Kidney epithelial cell (primary cell): ENCODE measurements at places on chromosomes 6 and 20.
A peak's percentile ranks its signal among the peaks of the same experiment; 100 is the strongest.

DNA sequence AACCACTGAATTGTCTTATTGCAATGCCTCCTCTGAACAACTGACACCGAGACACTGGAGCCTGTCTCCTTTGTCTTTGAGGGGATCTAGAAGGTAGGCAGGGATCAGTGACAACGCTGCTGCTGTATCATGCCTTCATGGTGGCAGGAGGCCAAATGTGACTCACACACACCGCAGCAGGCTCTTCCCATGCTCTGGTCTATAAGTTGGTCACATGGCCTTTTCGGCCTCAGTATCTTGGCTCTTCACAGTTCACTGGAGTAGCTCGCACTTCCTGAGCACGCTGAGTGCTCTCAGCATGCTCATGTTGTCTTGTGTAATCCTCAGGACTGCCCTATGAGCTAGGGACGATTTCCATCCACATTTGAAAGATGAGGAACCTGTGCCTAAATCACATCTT, 167.4 kb upstream of the PCSK2 start:
- no peak for DNase-seq

DNA sequence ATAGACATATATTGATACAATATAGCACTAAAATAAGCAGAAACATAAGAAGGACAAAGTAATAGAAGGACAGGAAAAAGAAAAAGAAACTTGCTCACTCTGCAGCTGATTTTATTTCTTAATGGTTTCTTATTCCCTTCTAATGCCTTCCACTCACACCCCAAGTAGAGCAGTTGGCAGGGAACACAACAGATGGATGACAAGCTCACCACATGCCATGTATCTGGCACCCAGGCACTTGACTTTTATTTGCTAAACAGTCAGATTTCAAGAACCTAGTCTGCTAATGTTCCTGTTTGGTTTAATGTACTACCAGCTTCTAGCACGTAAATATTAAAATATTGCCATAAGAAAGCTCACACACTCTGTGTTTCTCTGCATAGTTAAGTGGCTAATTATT, 87.1 kb downstream of the COL19A1 start:
- DNase-seq: no peak

DNA sequence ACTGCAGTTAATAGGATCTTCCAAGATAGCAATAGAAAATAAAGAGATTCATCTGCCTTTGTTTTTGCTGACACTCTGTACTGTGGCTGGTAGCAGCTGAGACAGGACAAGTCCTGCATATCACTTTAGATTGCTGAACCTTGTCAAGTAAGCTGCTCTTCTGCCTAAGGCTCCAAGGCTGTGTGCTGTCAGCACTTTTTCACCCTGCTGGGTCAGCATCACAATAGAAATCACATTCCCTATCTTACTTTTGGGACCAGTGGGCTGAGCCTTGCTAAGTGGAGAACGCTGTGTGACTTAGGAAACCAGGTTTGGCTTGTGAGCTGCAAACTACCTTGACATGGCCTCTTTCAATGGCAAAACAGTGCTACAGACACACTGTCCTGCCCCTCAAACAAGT, 263.9 kb downstream of the FRK start:
- no peak for DNase-seq

- DNase-seq: no peak
Measured at GRCh38 chr20:16483024-16483423, 90.2 kb downstream of the KIF16B start.

DNA sequence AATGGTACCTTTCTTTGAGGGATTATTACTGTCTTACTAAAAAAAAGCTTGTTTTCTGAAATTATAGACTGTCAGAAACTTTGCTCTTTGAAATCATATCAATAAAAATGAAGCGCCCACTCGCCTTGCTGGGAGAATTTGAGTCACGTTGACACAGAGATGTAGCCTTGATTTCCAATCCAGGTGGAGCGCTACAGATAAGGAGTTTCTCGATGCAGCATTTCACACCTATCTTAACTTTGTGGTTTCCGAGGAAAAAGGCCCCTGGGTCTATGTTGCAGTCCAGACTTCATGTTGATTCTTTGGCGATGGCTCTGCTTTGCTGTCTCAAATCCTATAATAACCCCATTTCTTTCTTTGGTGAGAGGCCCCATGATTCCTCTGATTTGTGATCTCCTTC, 158.1 kb upstream of the ARG1 start:
- DNase-seq: no peak

GRCh38 chr20:19003366-19004336, 190.1 kb downstream of the SCP2D1 start:
- no peak for DNase-seq

DNA sequence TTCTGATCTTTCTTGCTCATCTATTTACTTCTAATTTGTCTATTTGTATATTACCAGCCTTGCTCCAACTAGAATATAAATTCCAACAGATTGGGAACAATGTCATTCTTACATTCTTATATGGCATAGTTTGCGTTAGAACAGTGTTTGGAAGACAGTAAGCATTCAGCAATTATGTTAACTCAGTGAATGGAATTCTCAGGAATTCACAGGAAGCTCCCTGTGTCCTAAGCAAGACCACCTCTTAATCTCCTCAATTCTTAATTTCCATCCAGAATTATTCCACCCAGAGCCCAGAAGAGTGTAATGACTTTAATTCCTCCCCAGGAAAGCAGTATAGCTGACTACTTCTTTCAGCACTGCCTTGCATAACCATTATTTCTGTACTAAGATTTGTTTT, 18.2 kb upstream of the HS3ST5 start:
- DNase-seq: no peak

- DNase-seq: no peak
Measured at GRCh38 chr6:161292650-161293281, 18.9 kb upstream of the AGPAT4 start.

GRCh38 chr6:166032366-166033200, 135.1 kb downstream of the TBXT start:
- no peak for DNase-seq

GRCh38 chr6:40164345-40164755, 230.1 kb upstream of the MOCS1 start:
- no peak for DNase-seq

- no peak for DNase-seq
Measured at GRCh38 chr20:609371-609964, 641 bp downstream of the TCF15 start.

DNA sequence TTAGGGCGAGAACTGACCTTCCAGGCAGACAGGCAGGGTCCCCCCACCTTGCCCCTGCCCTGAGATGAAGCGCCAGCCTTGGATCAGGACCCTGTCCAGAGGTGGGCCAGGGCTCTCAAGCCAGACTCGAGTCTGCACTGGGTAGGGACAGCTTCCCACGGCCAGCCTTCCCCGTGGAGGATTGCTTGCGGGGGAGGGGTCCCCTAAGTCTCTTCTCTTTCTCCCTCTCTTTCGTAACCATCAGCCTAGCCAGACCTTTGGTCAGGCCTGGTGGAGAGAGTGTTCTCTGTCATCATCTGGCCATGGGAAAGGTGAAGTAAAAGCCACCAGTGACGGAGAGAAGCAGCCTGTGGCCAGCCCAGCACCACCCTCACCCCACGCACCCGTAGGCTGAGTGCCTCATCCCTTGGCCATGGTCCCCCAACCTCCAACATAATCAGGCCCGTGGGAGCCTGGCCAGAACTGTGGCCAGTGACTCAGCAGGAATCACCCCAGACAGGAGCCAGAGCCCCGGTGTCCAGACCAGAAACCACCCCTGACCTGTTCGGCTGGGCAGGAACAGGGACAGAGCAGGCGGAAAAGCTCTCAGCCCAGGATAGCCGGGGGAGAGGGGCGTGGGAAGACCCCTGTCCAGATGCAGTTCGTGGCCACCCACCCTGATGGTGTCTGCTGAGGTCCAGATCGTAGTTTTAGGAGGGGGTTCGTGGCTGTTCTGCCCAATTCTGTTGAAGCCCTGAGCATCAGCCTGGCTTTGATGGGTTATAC, 47.1 kb downstream of the SNAI1 start:
- DNase-seq: no peak

- no peak for DNase-seq
Measured at GRCh38 chr6:125524356-125524755, 222.6 kb upstream of the HDDC2 start.

GRCh38 chr6:18454446-18454845, 67.3 kb downstream of the RNF144B start:
- no peak for DNase-seq

GRCh38 chr20:24977797-24978196, 14.8 kb downstream of the APMAP start:
- DNase-seq: no peak

DNA sequence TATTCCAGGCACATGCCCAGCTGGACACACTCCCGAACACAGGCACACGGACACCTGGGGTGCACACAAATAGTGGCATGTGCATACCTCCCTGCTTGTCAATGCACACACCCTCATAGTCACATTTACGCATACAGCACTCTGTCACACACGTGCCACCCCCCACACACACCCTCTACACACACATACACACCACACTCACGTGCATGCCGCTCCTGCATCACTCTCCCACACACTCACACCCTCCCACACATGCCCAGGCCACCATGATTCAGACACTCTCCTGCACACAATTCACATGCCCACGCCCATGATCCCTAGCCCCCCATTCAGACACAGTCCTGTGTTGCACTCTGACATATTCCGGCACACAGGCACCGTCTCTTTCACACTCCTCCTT, 13.0 kb downstream of the SIRPA start:
- DNase-seq: no peak

GRCh38 chr6:53794720-53795339, at the start of gene LRRC1:
Gene LRRC1 (plus strand): TSS chr6:53795005. CDS start chr6:53795257, 252 bp downstream.
- no peak for DNase-seq

- DNase-seq: no peak
Measured at GRCh38 chr20:7792150-7792869, 147.9 kb downstream of the HAO1 start.

DNA sequence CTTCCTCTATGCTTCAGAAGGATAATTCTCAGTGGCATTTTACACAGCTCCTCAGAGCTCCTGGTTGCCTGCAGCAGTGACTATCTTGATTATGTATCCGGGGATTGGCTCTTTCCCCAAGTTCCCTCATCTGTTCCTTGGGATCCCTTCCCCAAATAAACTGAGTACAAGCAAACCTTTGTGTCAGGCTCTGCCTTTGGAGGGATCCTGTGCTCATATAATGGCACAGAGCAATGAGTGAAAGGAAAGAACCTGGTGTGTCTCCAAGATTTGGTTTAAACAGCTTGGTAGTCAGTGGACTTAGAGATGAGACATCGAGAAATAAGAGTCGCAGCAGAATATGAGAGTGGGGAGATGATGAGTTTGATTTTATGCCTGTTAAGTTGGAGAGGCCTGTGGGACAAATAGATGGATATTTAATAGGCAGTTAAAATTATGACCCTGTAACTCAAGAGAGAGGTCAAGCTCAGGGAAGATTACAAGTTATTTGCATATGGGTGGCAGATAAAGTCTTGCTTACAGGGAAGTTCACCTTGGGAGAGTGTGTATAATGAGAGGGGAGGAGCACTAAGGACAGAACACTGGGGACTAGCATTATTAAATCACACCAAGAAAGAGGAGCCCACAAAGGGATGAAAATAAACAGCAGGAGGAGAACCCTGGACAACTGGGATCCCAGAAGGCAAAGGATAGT, 44.1 kb upstream of the GCLC start:
- DNase-seq: no peak

DNA sequence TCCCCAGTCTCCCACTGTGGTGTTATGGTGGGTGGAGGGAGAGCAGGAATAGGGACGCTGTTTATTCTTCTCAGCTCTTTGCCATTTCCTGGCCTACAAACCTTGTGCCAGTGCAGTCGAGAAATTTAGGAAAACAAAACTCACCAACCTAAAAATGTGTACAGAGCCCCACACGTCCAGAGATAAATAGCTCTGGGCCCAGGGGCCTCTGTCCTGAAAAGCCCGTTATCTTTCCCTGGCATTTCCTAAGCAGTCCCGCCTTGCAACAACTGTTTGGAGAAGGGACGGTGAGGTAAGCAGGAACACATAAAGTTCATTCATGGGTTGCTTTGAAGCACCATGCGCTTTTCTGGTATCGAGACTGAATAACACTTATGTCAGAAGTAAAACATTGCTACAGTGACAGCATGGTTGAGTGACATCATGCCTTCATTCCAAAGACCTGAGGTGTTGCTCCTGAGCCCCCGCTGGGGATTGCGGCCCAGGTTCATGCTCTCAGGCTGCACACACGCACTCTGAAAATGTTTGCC, 80.1 kb upstream of the NXT1 start:
- peak; percentile 65 for DNase-seq

DNA sequence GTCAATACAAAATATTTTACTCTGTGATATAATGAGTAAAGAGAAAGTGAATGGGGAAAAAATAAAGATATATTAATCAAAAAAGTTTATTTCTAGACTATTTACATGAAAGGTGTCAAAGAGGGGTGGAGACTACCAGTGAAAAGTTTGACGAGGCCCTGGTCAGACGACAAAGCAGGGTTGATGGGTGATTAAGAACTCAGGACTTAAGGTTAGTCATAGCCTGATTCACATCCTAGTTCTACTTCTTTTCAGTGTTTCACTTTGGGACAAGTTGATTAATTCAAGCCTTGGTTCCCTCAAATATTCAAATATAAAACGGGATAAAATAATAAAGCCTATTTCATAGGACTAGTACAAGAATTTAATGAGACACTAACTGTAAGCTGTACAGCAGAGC, 178.2 kb upstream of the HS3ST5 start:
- DNase-seq: no peak

DNA sequence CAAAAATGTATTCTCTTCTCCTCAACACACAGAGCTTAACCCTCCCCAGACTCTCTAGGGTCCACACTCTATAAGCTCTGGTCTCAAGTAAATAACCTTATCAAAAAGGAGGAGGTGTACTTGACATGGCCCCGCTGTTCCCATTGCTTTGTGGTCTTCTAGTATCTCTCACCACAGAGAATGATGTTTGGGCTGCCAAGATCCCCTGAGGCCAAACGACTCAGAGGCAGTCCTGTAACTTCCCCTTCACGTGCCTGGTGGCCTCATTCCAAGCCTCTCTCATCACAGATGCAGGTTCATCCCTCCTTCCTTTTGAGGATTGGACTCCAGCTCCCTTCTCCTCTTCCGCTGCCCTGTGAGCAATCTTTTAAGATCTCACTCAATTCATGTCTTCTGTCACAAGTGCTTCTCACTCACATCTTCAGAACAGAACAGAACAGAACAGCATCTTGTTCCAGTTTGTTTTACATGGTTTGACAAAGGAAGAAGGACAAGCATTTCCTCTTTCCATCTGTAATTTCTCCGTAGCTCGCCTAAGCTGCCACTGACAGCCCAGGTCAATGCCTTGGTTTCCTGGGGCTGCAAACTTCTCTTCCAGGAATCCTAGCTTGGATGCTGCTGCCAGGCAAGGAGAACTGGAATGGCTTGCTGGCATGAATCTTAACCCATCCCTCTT, 541.5 kb downstream of the CD83 start:
- no peak for DNase-seq

- no peak for DNase-seq
Measured at GRCh38 chr6:45607798-45608197, 230.1 kb upstream of the SUPT3H start.

- DNase-seq: no peak
Measured at GRCh38 chr6:149164199-149164750, 153.2 kb upstream of the TAB2 start.

DNA sequence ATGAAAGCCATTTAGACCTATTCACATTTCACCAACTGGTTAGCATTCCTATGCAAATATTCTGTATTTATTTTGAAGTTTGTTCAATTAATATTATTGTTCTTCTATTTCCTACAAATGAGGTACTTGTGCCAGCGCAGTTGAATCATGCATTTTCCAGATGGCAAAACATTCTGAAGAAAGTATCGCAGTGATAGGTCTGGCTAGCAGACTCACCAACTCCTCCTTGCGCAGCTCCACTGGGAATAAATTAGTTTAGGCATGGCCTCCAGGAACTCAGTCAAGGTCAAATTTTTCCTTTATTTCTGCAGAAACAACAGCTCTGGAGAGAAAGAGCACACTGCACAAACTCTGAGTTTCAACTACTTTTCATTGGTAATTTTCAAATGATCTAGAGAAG, 437.7 kb downstream of the COL12A1 start:
- no peak for DNase-seq
